ENCODE measurements at places on chromosomes 13 and 19.
A peak's percentile ranks its signal among the peaks of the same experiment; 100 is the strongest.

DNA sequence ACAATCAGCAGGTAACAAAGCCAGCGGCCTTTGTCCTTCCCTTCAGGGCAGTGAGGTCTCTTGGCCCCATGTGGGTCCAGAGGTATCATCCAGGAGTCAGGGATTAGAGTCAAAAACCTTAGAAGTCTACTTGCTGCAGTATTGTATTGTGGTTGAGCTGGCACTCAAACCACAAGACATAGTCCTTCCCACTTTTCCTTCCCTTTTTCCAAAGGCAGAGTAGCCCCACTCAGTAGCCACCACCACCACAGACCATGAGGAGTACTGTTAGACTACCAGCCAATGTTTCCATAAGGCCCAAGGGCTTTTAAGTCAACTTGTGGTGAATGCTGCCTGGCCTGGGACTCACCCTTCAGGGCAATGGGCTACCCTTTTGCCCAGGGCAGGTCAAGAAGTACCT lies 27.1 kb upstream of the CCNA1 start:
- no peak for DNase-seq

GRCh38 chr13:114090476-114090875 lies 41.9 kb downstream of the RASA3 start:
- DNase-seq, result no peak

GRCh38 chr19:51147663-51148062 lies 5.6 kb downstream of the SIGLEC7 start:
- no peak for DNase-seq

- no peak for DNase-seq
These were observed 450 bp downstream of the NDUFA11 start for GRCh38 chr19:5903056-5903623.

DNA sequence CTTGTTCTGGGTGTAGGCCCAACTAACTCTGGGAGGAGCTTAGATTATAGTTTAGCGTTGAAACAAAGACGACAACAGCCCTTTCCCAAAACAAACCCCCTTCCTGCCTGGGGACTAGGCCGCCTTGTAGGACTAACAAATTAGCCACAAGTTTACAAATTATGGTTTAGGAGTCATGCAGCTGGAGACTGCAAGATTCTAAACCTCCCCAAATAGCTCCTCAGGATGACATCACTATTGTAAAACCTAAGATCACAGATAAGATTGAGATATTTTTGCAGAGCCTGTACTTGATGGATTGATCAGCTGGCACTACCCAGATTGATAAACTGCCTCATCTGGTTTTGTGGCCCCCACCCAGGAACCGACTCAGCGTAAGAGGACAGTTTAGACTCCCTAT lies 2.3 kb upstream of the SLC25A15 start:
- DNase-seq, result no peak

DNA sequence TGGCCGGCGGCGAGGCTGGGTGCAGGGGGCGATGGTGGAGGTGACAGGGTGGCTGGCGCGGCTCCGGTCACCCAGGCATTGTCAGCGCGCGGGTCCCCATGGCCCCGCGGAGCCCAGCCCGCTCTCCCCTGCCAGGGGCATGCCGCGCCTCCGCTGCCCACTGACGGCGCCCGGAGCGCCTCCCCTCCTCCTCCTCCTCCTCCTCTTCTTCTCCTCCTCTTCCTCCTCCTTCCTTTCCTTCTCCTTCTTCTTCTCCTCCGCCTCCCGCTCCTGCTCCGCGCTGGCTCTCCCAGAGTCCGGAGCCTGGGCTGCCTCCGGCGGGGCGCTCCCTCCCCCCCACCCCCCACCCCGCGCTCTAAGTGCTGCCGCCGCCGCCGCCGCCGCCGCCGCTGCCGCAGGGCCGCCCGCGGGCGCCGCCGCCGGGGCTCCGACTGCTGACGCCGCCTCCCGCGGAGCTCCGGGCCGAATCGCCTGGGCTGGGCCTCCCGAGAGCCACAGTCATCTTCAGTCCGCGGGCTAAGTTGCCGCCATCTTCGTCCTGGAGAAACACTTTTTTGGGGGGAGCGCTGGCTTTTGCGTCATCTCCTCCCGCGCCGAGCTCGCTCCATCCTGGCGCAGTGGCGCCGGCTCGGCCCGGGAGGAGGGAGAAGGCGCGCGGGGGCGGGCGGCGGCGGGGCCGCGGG lies 348.3 kb downstream of the LIG4 start:
- peak; percentile 19 for DNase-seq

GRCh38 chr19:11252665-11253355 lies 9.5 kb downstream of the DOCK6 start:
- no peak for DNase-seq

DNA sequence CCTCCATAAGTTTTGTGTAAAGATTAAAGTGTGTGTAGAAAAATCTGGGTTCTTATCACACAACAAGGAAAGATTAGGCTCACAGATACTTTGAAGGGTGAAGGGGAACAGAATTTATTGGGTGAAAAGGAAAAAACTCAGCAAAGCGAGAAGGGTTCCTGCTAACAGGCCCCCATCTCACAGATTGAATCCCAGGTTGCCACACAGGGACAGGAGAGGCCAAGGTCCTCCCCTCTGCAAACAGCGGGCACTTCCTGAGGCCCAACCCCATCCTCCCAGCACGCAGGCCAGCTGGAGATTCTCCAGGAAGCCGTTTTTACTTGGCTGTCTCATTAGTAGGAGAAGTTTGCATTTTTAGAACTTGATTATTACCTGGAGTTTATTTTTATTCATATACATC lies 15.2 kb upstream of the ERCC5 start:
- no peak for DNase-seq

- DNase-seq, result no peak
These were observed 1359.4 kb downstream of the SLITRK1 start for GRCh38 chr13:82522872-82523271.

DNA sequence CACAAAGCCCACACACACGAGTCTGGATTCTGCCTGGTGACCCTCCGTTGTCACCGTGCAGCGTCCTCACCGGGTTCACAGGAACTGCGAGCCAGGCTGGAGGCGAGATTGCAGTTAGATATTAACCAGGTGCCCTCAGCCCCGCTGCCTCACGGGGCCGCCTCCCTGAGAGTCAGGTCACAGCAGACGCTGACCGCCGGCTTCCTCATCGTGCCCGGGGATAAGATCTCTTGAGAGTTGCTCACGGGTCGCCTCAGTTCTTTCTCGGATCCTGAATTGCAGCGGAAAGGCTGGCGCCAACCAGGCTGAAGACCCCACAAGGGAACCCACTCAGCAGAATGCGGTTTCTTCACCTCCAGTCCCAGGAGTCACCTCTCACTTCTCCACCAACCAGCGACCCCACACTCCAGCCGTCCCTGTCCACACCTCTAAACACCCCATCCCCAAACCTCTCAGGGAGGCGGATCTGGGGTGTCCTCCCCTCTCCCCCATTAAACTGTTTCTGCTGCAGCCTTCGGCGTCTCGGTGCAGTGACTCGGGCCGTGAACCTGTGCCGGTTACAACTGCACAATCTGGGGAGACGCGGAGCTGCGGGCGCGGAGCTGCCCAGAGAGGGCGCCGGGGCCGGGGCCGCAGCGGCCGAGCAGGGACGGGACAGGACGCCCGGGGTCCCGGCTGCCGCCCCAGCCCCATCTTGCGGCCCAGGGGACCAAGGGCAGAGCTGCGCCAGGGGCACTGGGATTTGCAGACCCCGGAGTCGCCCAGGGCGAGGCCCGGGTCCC lies 591 bp downstream of the ZNF823 start:
- DNase-seq, result peak; percentile 14

GRCh38 chr19:45305007-45305406 lies 17.7 kb downstream of the CKM start:
- no peak for DNase-seq

DNA sequence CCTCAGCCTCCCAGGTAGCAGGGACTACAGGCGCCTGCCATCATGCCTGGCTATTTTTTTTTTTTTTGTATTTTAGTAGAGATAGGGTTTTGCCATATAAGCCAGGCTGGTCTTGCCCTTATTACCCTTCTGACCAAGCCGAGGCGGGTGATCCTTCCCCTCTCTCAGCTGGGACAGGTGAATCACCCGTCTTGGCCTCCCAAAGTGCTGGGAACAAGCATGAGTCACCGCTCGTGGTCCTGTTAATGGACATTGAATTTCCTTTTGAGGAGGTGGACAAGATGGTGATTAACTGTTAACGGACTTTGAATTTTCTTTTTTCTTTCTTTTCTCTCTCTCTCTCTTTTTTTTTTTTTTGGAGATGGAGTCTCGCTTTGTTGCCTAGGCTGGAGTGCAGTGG lies 10.6 kb downstream of the CD70 start:
- no peak for DNase-seq

DNA sequence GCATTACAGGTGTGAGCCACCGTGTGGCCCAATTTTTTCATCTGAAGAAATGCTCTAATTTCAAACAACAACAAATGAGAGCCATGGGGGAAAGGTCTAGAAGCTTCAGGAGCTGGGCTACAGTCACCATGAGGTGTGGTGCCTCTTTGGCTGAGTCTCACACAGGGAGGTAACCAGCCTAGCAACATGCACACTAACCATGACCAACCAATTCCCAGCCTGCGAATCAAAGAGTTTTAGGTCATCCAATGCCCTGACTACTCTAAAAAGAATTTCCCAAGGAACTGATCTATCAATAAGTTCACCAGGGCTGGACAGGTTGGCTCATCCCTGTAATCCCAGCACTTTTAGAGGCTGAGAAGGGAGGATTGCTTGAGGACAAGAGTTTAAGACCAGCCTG lies 29.9 kb downstream of the PBX4 start:
- DNase-seq, result no peak

GRCh38 chr19:12574036-12574435 lies 22.8 kb upstream of the ZNF564 start:
- no peak for DNase-seq

DNA sequence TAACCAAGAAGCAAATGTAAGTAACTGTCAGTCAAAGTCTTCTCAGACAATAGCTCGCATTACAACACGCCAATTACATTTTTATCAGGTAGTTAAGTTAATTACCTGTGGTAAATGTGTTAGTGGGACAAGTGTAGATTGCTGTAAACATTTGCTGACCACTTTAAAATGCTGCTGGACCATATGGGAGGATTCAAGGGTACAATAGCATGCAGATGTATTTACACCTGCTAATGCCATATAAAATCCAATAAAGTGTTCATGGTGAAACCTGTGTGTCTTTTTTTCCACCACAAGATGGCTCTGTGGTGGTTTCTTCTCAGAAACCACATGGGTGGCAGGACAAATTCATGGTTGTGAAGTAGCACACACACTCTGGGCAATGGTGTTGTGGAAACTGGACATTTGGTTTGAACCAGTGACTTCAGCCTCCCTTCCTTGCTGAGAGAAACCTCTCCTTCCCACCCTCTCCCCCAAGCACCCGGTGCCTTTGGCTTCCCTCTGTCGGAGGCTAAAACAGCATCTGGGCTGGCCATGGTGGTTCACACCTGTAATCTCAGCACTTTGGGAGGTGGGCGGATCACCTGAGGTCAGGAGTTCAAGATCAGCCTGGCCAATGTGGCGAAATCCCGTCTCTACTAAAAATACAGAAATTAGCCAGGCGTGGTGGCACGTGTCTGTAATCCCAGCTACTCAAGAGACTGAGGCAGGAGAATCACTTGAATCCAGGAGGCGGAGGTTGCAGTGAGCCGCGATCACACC lies 18.1 kb upstream of the GTF3A start:
- peak; percentile 7 for DNase-seq

- no peak for DNase-seq
These were observed 3.6 kb downstream of the TMEM161A start for GRCh38 chr19:19134687-19135158.

DNA sequence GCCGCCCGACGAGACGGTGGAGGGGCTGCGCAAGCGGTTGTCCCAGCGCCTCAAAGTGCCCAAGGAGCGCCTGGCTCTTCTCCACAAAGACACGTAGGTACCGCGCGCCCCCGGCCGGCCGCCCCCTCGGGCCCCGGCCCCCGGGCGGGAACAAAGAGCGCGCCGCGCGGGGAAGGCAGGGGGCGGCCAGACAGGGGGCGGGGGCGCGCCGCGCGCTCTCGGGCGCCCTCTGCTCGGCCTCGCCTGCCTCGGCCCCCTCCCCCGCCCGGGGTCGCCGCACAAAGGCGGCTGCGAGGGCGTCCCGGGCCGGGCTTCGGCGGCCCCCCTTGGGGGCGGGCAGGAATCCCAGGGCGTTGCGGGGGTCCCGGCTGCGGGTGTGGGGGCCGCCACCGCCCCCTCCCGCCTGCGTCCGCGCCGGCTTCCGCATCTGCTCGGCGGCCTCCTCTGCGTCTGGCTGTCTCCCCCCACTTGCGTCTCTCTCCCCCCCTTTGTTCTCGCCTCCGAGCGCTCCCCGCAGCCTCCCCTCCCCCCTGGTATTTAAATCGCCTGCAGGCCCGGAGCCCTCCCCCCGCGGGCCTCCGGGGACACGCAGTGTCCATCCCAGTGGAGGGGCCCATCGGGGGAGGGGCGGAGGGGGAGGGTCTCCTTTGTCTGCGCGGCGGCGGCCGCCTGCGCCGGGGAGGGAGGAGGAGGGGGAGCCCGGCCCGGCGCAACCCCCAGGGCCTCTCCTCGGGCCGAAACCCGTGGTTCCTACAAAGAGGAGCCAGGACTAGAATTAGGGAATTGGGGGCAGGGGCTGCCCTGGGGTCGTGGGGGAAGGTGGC lies 2.3 kb downstream of the MIDN start:
- peak; percentile 82 for DNase-seq

- DNase-seq, result no peak
These were observed 87.2 kb downstream of the SCGB2B2 start for GRCh38 chr19:34589730-34590129.

DNA sequence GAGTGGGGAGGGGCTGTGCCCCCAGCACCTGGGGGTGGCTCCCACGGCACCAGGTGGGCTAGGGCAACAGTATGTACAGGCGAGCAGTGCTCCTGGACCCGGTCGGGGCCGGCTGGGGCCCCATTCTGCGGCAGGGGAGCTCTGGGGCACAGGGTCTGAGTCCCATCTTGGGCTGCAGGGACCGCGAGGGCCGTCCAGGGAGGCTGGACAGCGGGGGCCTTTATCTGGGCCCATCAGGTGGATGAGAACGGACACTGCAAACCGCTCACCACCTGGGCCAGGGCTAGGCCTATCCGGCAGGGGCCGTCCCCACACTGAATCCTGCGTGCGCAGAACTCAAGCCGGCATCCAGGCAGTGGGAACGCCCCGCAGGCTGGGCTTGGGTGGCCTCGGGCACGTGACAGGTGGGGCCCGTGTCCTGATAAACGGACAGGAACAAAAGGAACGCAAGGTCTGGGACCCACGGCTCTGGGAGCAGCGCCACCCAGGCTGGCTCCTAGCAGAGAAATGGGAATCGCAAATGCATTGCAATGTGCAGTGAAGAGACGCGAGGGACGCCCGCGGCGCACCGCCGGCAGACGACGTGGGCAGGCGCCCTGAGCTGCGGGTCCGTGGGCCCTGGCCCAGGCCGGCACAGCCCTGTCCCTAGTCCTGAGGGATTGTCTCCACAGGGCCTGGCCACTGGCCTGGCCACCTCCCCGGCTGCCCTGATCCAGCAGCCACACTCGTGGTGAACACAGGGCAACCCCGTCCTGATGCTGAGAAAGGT lies 29.7 kb downstream of the BTBD2 start:
- no peak for DNase-seq

GRCh38 chr19:37943480-37943879 lies 36.5 kb downstream of the SIPA1L3 start:
- no peak for DNase-seq

DNA sequence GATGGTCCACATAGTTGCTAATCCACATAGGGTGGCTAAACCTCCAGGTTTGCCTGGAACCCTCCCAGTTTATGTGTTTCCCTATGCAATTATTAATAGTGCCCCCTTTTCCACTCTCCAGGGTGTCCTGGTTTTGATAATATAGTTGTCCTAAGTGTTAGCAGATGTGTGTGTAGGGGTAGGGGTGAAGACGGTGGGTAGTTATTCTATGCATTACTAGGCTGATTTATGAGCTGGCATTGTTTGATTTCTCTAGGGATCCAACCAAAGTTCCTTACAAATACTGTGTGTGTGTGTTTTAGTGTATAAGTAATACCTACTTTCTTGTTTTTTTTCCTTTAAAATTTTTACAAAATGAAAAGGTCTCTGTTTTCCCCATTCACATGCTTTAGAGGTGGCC lies 21.1 kb downstream of the GTF2F2 start:
- DNase-seq, result no peak

All from globus pallidus (tissue), 1 donor.